Suppressor macrophage treated with lipopolysaccharide for 1 hour (primary cell): ENCODE measurements at places on chromosomes 7 and 10.
A peak's percentile ranks its signal among the peaks of the same experiment; 100 is the strongest.

- DNase-seq: no peak
These were observed 81.7 kb upstream of the ITPRID1 start for GRCh38 chr7:31432176-31432575.

GRCh38 chr7:84085147-84085546 is 109.4 kb downstream of the SEMA3A start:
- DNase-seq: no peak

- DNase-seq: peak; percentile 15
These were observed 4.9 kb downstream of the SMARCD3 start for GRCh38 chr7:151243408-151244195.

DNA sequence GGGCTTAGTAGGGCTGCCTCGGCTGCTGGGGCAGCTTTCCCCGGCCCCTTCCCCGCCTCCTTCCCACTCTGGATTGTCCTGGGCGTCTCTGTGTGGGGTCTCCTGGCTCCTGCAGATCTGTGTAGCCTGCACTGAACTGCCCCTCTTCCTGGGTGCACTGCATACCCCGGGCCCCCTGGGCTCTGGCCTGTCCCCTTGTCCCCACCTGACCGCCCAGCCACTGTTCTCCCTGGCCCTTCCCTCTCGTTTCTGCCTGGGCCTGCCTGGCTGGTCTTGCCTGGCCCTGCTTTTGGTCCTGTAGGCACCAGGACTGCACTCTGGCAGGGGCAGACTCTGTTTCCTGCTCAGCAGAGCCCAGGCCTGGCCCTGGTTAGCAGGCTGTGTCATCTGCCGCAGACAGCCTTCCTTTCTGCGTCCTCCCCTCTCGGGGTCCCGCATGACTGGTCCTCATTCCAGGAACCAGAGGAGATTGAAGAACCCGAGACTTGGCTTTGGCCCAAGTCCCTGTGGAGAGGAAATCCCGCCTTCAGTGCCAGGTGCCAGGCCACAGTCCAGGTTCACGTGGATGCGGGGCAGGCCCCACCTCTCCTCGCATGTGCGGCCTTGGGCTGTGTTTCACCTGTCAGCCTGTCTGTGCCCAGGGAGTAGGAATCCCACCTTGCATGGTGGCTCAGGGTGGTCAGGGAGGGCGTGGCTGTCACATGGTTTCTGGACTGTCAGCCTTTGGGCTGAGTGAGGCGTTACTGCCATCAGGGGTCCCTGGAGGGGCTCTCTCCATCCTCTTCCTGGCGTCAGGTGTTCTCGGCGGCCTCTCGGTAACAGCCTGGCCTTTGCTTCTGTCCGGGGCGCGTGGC is 9.2 kb downstream of the INPP5A start:
- DNase-seq: peak; percentile 39

- DNase-seq: peak; percentile 46
These were observed 11.6 kb downstream of the MLXIPL start for GRCh38 chr7:73612598-73613269.

DNA sequence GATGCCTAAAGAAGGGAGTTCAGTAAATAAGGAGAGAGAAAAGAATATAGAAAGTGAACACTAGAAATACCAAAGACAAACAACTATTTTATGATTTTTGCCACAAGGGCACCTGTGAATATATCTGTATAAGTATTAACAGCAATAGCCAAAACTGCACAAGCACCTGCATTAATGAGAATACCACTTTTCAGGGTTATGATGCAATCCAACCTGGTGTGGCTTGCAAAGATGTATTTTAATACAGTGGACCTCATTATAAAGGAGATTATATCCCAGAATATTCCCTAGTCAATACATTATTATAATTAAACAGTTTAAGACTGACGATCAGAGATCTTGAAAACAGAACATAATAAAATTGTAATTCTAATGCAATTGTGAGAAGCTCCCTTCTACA is 4.0 kb downstream of the BRAF start:
- no peak for DNase-seq

GRCh38 chr7:24975644-24976260 is 4.2 kb downstream of the OSBPL3 start:
- DNase-seq: no peak

DNA sequence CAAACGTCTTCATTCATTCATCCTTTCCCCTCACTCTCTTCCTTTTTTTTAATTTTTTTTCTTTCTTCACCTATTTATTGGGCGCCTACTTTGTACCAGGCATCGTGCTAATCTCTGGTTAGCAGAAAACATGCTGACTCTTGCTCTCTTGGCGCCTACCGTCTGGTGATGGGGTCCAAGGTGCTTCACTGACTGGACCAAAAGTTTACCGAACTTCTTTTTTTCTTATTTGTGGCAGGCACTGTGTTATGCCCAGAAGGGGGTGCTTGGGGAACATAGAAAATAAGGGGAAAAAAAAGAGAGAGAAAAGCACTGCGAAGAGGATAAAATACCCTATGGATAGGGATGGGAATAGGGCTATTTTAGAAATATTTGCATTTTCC is 505 bp upstream of the FAM204A start:
- no peak for DNase-seq

DNA sequence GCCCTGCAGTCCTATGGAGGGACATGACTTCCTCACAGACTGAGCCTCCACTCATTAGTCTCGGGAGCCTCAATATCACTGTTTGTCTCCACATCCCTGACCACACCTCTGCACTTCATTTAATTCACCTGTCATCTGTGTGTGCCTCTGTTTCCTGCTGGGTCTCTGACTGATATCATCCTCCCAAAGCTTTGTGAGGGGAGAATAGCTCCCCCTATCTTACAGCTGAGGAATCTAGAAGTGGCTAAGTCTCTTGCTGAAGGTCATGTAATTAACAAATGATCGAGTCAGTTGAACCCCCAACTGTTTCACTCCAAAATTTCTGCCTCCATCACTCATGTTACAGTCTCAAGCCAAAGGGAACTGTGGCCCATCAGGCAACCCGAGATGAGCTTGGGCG is 5.5 kb upstream of the CPXM2 start:
- no peak for DNase-seq

GRCh38 chr10:114024876-114025610 is 18.6 kb upstream of the ADRB1 start:
- peak; percentile 93 for DNase-seq

DNA sequence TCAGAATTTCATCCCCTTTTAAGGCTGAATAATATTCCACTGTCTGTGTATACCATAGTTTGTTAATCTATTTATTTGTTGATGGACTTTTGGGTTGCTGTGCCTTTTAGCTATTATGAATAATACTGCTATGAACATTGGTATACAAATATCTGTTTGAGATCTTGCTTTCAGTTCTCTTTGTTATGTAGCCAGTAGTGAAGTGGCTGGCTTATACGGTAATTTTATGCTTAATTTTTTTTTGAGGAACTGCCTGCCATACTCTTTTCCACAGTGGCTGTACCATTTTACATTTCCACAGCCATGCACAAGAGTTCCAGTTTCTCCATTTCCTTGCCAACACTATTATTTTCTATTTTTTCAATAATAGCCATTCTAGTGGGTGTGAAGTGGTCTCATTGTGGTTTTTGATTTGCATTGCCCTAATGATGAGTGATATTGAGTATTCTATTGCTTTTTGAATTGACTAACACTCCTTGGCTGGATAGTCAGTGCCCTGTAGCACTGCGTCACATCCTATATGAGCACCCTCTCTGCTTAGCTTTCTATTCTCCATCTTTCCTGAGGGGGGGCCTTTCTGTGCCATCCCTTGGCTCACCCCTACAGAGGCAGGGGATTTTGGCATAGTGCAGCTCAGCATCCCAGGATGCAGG is 29.4 kb upstream of the RAPGEF5 start:
- DNase-seq: no peak

DNA sequence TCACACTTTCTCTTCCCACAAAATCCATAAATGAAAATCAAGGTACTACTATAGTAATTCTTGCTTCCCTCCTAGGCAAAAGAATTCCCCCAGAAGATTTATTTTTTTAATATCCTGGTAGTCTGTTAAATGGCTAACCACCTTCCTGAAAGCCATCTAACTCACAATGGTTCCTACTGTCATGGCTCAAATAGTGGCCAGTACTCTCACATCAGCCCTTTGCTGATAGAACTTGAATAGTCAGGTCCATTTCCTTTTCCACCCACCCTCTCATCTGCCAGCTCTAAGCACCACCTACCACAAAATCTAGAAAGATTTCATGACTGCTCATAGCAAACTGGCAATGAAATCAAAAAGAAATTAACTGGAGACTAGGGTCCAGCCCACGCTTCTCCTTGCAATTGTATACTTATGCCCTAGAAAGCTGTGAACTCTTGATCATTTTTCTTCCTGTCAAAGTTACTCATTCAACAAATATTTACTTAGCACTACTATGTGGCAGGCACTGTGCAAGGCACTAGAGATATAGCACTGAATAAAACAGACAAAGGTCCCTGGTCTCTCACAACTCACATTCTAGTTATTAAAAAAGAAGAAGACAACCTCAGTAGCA is 60.4 kb downstream of the ARMH3 start:
- no peak for DNase-seq

DNA sequence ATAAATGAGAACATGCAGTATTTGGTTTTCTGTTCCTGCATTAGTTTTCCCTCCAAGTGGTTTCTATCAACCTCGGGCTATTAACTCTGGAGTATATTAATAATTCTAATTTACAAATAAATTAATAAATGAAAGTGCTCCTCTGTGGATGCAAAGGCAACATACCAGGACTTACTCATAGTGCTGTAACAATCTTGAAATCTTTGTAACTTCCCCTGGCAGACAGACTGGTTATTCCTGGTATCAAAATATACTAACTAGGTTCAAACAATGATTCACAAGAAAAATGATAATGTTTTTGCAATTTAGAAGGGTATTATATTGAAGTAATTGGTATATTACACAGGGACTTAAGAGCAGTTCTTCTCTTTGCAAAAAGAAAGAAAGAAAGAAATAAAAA is 177.2 kb downstream of the FANK1 start:
- DNase-seq: peak; percentile 57

DNA sequence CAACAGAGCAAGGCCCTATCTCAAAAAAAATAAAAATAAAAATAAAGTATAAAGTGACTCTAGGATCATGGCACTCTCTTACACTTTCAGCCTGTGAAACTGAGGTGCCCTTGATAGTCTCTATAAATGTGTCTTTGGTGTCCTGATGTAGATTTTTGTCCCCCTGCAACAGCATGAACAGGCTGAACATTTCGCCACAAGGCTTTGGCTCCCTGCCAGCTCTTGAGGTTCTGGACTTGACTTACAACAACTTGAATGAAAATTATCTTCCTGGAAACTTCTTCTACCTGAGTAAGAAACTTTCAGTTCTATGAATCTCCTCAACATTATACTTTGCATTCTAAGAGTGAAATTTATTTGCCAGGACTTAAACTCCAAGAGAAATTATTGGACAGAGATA is 48.1 kb upstream of the BMS1 start:
- DNase-seq: no peak

DNA sequence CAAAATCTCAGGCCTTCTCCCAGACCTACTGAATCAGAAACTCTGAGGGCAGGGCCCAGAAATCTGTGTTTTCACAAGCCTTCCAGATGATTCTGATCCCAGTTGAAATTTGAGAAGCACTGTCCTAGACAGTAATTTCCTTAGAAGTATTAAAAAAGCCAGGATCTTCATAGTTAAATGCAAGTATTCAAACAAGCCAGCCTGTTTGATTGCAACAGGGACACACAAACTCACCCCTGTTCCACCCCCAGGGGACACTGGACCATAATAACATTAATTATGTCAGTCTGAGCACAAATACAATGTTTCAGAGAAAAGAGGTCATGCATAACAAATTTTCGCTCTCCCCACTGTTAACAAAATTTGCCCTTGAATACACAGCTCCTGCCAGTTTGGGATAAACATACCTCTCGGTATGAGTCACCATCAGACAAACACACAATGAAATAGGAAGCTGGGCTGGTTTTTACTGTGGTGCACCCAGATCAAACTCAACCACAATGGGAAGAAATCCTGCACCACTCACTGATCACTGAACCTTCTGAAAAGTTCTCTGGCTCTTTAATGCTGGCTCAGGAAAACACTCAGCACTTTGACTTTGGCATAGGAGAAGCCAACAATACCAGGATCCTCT is 34.3 kb downstream of the ABLIM1 start:
- DNase-seq: no peak

DNA sequence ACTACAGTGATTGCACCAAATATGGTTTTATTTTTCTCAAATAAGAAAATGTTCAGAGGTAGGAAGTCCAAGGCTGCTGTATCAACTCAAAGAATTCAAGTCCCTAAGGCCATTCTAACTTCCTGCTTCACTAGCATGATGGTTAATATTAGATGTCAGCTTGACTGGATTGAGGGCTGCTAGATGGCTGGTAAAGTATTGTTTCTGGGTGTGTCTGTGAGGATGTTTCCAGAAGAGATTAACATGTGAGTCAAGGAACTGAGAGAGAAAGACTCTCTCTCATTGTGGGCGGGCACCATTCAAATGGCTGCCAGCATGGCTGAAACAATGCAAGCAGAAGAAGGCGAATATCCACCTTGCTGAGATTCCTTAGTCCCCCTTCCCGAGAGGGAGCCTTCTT is 77.4 kb upstream of the NRBF2 start:
- DNase-seq: no peak

GRCh38 chr10:11879387-11880094 is 56.4 kb downstream of the PROSER2 start:
- DNase-seq: no peak

DNA sequence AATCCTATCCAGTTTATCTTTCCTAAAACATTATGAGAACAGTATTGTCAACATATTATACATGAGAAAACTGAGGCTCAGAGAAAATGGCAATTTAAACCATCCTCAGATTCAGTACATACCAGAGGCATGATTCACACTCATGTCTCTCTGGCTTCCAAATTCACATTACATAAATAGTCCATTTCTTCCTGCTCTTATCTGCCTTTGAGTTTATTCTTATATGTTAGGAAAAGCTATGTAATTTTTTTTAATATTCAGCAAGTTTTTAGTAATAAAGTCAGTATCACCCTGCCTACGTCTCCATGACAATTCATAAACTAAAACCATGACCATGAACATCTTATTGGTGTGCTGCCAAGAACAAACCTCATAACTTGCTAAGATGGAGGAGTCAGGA is 1260.2 kb upstream of the SORCS1 start:
- no peak for DNase-seq

GRCh38 chr7:6360841-6361240 is 86.9 kb downstream of the DAGLB start:
- peak; percentile 50 for DNase-seq

DNA sequence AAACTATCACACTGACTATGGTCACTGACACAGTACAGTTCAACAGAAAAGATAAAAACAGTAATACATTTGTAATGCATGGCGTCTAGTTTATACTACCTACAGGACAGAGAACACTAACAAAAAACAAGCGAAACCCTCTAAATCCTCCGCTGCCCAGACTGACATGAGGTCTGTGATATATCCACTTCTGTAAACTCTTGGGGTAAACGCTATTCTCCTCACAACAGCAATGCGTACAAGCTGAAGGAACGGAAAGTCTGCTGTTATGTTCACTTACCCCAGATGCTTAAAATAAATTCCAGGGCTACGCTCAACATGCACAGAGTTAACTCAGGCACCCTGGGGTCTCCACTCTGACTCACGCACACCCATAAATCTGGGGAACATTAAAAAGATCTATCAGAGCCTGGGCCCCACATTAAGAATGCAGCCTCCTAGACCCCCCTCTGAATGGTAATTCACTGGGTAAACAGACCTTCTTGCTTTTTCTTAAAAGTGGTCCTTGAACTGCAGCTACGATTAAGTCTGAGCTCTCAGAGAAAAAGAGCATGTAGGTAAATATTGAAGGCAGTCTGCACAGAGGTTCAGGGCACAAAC is 105.6 kb downstream of the CTBP2 start:
- no peak for DNase-seq

GRCh38 chr10:4688168-4688567 is 137.8 kb upstream of the AKR1E2 start:
- DNase-seq: no peak

GRCh38 chr10:35422228-35422627 is 85.9 kb downstream of the CCNY start:
- no peak for DNase-seq
